Chondrocyte (in vitro differentiated cells): ENCODE measurements at places on chromosomes 1 and 21. TPM values are rescaled to one million over a fixed set of nuclear protein-coding genes. Genes with fewer than 3 reads are reported as not detected.

GRCh38 chr1:64946916-64947315 is 19.4 kb downstream of the JAK1 start:
- no peak for DNase-seq
- H3K4me1 ChIP-seq = peaks cover 52% of the 10 kb centered on the region
- H3K27ac ChIP-seq = no peak overlapping the region
- H3K36me3 ChIP-seq = no peaks in the 10 kb centered on the region
- no peak overlapping the region for H3K4me3 ChIP-seq

- no peaks in the 10 kb centered on the region for H3K36me3 ChIP-seq
- no peak overlapping the region for H3K27ac ChIP-seq
- peaks cover 10% of the 10 kb centered on the region for H3K27me3 ChIP-seq
- no peaks in the 10 kb centered on the region for H3K4me1 ChIP-seq
- no peak for DNase-seq
- no peak overlapping the region for H3K4me3 ChIP-seq
Observed at GRCh38 chr1:177082855-177083693, 81.4 kb downstream of the ASTN1 start.

GRCh38 chr1:25651824-25652741 is 35.5 kb downstream of the MAN1C1 start:
- H3K27ac ChIP-seq = no peak overlapping the region
- no peaks in the 10 kb centered on the region for H3K27me3 ChIP-seq
- no peak for DNase-seq
- H3K4me3 ChIP-seq = no peak overlapping the region
- H3K36me3 ChIP-seq = peaks cover 3% of the 10 kb centered on the region

TAL1 gene
- 0.10 TPM in 2 of 3 replicates, not detected in the other for total RNA-seq

DNA sequence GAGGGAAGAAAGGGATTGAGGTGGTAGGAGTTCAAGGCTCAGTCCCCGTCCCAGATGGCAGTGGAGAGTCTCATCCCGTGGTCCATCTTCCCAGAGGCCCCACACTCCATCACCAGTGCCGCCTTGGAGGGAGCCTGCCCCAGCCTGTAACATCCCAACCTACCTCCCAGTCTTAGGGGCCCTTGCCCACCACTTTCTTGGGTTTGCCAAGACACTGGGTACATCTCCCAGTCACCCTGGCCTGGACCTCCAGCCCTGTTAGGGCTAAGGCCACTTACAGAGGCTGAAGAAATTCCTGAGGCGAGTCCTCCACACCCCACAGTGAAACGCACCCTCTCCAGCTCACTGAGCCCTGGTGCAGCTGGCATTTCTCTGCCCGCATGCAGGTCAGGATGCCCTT is 3.3 kb downstream of the TMEM200B start:
- no peak overlapping the region for H3K27ac ChIP-seq
- peaks cover 15% of the 10 kb centered on the region for H3K4me1 ChIP-seq
- H3K4me3 ChIP-seq = no peak overlapping the region
- DNase-seq = no peak

DNA sequence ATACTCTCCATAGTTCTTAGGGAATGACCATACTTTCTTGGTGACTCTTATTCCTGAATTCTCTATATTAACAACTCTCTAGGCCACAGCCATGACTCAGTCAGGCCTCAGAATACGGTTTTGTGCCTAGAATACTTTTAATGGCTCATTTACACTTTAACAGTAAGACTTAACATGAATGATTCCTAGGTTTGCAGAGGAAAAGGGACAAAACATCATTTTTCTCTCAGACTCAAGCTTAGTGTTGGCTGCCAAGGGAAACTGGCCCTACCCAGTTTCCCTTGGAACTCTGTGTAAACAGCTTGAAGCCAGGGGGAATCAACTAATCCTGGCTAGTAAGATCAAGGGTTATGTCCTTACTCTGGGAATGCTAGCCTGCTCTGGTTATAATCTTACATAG is 164.9 kb upstream of the PKN2 start:
- no peaks in the 10 kb centered on the region for H3K4me1 ChIP-seq
- DNase-seq = no peak
- peaks cover 4% of the 10 kb centered on the region for H3K27me3 ChIP-seq

DNA sequence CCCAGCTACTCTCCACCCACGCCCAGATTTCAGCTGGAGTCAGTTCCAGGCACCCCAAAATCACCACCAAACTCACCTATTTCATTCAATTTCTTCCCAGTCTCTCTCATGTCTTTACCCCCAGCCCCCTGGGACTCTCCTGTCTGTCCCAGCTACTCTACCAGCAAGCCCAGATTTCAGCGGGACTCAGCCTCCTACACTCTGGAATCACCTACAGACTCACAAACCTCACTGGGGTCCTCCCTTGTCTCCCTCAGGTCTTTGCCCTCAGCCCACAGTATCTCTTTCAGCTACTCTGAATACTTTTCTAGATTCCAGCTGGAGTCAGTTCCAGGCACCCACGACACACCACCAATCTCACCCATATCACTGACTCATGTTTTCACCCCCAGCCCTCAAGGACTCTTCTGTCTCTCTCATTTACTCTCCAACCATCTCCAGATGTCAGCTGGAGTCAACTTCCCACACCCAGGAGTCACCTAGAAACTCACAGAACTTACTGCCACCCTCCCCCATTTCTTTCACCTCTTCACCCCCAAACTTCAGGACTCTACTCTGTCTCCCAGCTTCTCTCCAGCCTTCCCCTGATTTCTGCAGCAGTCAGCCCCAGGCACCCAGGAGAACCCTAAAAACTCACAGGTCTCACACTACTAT is 1529.3 kb upstream of the TPTE start:
- H3K27ac ChIP-seq = no peak overlapping the region
- no peaks in the 10 kb centered on the region for H3K4me1 ChIP-seq
- no peak overlapping the region for H3K4me3 ChIP-seq
- H3K27me3 ChIP-seq = no peaks in the 10 kb centered on the region
- peak; percentile 68 for DNase-seq

CALML6 gene
- total RNA-seq = 2.1 to 2.3 TPM (median 2.1 TPM) in 3 replicates

OTUD3 gene
- total RNA-seq = 6.4 to 9.3 TPM (median 6.5 TPM) in 3 replicates

- peaks cover 78% of the 10 kb centered on the region for H3K4me1 ChIP-seq
- peak overlapping the region; percentile 98 for H3K27ac ChIP-seq
- H3K27me3 ChIP-seq = no peaks in the 10 kb centered on the region
- no peak overlapping the region for H3K4me3 ChIP-seq
Observed at GRCh38 chr1:31712630-31713029, 8.8 kb upstream of the COL16A1 start.

- H3K36me3 ChIP-seq = no peaks in the 10 kb centered on the region
- H3K4me3 ChIP-seq = no peak overlapping the region
- DNase-seq = no peak
- peak overlapping the region; percentile 17 for H3K27ac ChIP-seq
- no peaks in the 10 kb centered on the region for H3K27me3 ChIP-seq
Observed at GRCh38 chr1:43293896-43294760, 6.7 kb upstream of the TIE1 start.

DNA sequence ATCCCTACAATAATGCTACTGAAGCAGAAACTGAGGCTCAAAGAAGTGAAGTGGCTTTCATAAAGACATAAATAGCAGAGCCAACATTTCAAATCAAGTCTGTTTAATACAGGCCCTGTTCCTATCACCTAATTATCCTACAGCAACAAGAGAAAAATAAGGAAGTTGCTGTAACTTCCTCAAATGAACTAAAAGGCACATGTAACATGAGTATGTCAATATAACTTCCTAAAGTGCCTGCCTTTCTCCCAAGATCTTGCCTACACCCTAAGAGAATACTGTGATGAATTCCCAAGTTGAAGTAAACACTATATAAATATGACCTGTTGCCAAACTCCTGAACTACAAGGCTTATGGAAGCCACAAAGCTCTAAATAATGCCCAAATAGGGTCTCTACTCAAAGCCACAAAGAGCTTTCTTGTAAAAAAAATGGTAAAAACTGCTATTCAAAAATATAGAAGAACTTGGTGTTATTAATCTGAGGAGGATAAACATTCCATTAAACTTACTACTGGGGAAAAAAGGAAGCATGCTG is 8.6 kb downstream of the BEND5 start:
- no peaks in the 10 kb centered on the region for H3K27me3 ChIP-seq
- H3K4me3 ChIP-seq = no peak overlapping the region
- no peak for DNase-seq
- peaks cover 8% of the 10 kb centered on the region for H3K36me3 ChIP-seq

- H3K4me1 ChIP-seq = peaks cover 9% of the 10 kb centered on the region
- no peak overlapping the region for H3K27ac ChIP-seq
- DNase-seq = no peak
Observed at GRCh38 chr21:36388835-36389234, 3.6 kb downstream of the CHAF1B start.

DNA sequence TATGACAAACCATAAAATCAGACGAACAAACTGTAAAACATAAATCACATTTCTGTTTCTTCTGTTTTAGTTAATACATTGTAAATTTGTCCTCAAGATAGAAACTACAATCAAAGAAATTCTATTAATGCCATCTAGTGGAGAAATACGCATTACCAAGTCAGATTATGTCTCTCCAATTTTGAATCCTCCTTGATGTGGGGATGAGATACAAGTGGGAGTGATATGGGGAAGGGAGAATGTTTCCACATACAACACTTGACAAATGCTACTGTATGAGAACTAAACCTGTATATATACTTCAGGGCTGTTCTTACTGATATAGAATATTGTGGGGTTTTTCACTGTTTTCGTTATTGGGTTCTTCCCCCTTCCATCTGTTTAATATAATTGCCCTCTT is 2.6 kb downstream of the HFM1 start:
- no peak overlapping the region for H3K4me3 ChIP-seq
- DNase-seq = no peak
- peaks cover 10% of the 10 kb centered on the region for H3K4me1 ChIP-seq
- no peaks in the 10 kb centered on the region for H3K36me3 ChIP-seq

WNT2B gene
- total RNA-seq = 2.8 to 6.0 TPM (median 6.0 TPM) in 3 replicates

- peaks cover 1% of the 10 kb centered on the region for H3K36me3 ChIP-seq
- H3K27me3 ChIP-seq = peaks cover 4% of the 10 kb centered on the region
- DNase-seq = no peak
- H3K4me1 ChIP-seq = peaks cover 3% of the 10 kb centered on the region
- H3K4me3 ChIP-seq = no peak overlapping the region
Observed at GRCh38 chr1:228978484-228979324, 243.4 kb downstream of the RHOU start.

SNIP1 gene
- 15.1 to 17.5 TPM (median 15.6 TPM) in 3 replicates for total RNA-seq

NPL gene
- total RNA-seq = 2.3 to 5.0 TPM (median 4.3 TPM) in 3 replicates

FNDC5 gene
- 2.6 to 4.6 TPM (median 4.0 TPM) in 3 replicates for total RNA-seq

GRCh38 chr1:52032124-52032784 is 1.4 kb downstream of the KTI12 start:
- peaks cover 37% of the 10 kb centered on the region for H3K4me1 ChIP-seq
- H3K27me3 ChIP-seq = no peaks in the 10 kb centered on the region
- peaks cover 3% of the 10 kb centered on the region for H3K36me3 ChIP-seq
- H3K4me3 ChIP-seq = peak overlapping the region; percentile 88
- DNase-seq = no peak

- no peak overlapping the region for H3K4me3 ChIP-seq
- no peak overlapping the region for H3K27ac ChIP-seq
- DNase-seq = no peak
- peaks cover 28% of the 10 kb centered on the region for H3K36me3 ChIP-seq
- H3K4me1 ChIP-seq = no peaks in the 10 kb centered on the region
Observed at GRCh38 chr1:118913818-118914217, 74.3 kb downstream of the TBX15 start.

ENAH gene
- 208 to 457 TPM (median 434 TPM) in 3 replicates for total RNA-seq

- peaks cover 12% of the 10 kb centered on the region for H3K36me3 ChIP-seq
- H3K4me1 ChIP-seq = no peaks in the 10 kb centered on the region
- no peak overlapping the region for H3K4me3 ChIP-seq
- no peaks in the 10 kb centered on the region for H3K27me3 ChIP-seq
- no peak overlapping the region for H3K27ac ChIP-seq
- DNase-seq = no peak
Observed at GRCh38 chr1:233189526-233189925, 106.0 kb downstream of the PCNX2 start.

CD48 gene
- total RNA-seq = not detected in 3 replicates

EXO5 gene
- total RNA-seq = 13.1 to 15.0 TPM (median 14.0 TPM) in 3 replicates

GRCh38 chr1:30965924-30966599 is 57.5 kb upstream of the SDC3 start:
- no peak overlapping the region for H3K4me3 ChIP-seq
- peaks cover 66% of the 10 kb centered on the region for H3K4me1 ChIP-seq
- peak overlapping the region; percentile 76 for H3K27ac ChIP-seq

- no peak for DNase-seq
- peaks cover 6% of the 10 kb centered on the region for H3K36me3 ChIP-seq
- peaks cover 43% of the 10 kb centered on the region for H3K4me1 ChIP-seq
- H3K4me3 ChIP-seq = peak overlapping the region; percentile 37
Observed at GRCh38 chr1:150613061-150613920, 16.1 kb downstream of the ENSA start.

- H3K27me3 ChIP-seq = no peaks in the 10 kb centered on the region
- peak overlapping the region; percentile 88 for H3K27ac ChIP-seq
- peaks cover 7% of the 10 kb centered on the region for H3K36me3 ChIP-seq
- peaks cover 69% of the 10 kb centered on the region for H3K4me1 ChIP-seq
Observed at GRCh38 chr21:44969931-44970755, 30.3 kb downstream of the SLX9 start.

DNA sequence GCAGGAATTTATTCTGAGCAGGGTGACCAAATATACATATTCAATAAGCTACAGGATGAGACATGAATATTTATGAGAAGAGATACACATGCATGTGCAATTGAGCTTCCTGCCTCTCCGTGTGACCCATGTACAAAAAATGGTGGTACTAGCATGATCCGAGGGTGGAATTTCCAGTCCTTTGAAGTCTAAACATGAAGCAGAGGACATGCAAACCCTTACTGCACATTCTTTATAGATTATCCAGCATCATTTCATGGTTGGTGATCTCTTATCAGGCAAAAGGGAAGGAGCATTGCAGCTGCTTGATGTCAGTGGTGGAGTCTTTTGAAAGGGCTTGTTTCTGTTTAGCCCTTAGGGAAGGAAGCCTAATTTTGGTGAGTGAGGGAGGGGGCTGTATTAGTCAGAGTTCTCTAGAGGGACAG is 448.6 kb downstream of the SETD4 start:
- H3K27me3 ChIP-seq = no peaks in the 10 kb centered on the region
- H3K4me3 ChIP-seq = no peak overlapping the region
- H3K36me3 ChIP-seq = peaks cover 3% of the 10 kb centered on the region
- peaks cover 26% of the 10 kb centered on the region for H3K4me1 ChIP-seq
- no peak for DNase-seq

ESRRG gene
- total RNA-seq = not detected in 3 replicates

DNA sequence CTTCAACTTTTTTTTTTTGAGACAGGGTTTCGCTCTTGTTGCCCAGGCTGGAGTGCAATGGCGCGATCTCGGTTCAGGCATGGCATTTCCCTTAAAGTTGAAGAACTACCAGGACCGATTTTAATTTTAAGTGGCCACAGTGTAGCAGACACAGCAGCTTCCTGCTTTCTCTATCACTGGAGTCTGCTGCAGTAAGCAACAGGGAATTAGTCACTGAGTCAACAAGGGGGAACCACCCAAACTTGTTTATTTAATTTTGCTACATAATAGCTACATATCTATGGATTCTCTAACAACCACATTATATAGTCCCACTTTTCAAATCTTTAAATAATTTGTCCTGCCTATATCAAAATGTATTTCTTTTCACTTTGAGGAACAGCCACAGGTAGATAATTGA is 12.5 kb upstream of the TNNI3K start:
- peaks cover 3% of the 10 kb centered on the region for H3K36me3 ChIP-seq
- H3K4me1 ChIP-seq = no peaks in the 10 kb centered on the region
- no peak overlapping the region for H3K4me3 ChIP-seq
- DNase-seq = no peak

GRCh38 chr1:239826736-239827135 is 264.9 kb upstream of the FMN2 start:
- peaks cover 11% of the 10 kb centered on the region for H3K27me3 ChIP-seq
- no peak overlapping the region for H3K4me3 ChIP-seq
- no peak overlapping the region for H3K27ac ChIP-seq

ALX3 gene
- not detected in 3 replicates for total RNA-seq

- H3K4me1 ChIP-seq = peaks cover 12% of the 10 kb centered on the region
- DNase-seq = no peak
- no peak overlapping the region for H3K27ac ChIP-seq
- H3K36me3 ChIP-seq = peaks cover 3% of the 10 kb centered on the region
- H3K27me3 ChIP-seq = no peaks in the 10 kb centered on the region
Observed at GRCh38 chr1:60911966-60912697, 170.2 kb upstream of the NFIA start.

SPOCD1 gene
- 0.46 to 7.3 TPM (median 5.2 TPM) in 3 replicates for total RNA-seq
